ENCODE measurements at places on chromosomes 16 and 17. TPM values are rescaled to one million over a fixed set of nuclear protein-coding genes. Genes with fewer than 3 reads are reported as not detected.

PRCD gene
- not detected for total RNA-seq

KRT35 gene
- not detected for total RNA-seq

TP53TG3 gene
- total RNA-seq = not detected

CACNA1H gene
- not detected for total RNA-seq

GAS7 gene
- not detected for total RNA-seq

ASB16 gene
- not detected for total RNA-seq

CACNG5 gene
- not detected for total RNA-seq

TNRC6A gene
- total RNA-seq = 50.3 TPM

SEPTIN1 gene
- 1.3 TPM for total RNA-seq

GFOD2 gene
- total RNA-seq = 19.0 TPM

IRX5 gene
- 7.8 TPM for total RNA-seq

DNA sequence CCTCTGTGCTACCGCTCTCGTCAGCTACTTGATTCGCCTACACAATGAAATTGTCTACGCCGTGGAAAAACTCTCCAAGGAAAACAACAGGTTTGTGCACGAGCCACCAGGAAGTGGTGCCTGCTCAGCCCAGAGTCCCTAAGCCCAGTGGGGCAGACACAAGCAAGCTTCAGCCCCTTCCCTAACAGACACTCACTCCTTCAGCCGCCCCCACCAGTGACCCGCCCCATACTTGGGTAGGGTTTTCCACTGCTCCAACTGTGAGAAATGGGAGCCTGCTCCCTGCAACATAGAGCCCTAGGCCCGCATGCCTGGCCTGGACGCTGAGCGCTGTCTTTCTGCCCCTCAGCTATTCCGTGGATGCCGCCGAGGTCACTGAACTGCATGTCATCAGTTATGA is 28.6 kb upstream of the ENDOV start:
- no peak for DNase-seq

GRCh38 chr16:15435216-15435864 is 952 bp downstream of the BMERB1 start:
- no peak for DNase-seq

DNA sequence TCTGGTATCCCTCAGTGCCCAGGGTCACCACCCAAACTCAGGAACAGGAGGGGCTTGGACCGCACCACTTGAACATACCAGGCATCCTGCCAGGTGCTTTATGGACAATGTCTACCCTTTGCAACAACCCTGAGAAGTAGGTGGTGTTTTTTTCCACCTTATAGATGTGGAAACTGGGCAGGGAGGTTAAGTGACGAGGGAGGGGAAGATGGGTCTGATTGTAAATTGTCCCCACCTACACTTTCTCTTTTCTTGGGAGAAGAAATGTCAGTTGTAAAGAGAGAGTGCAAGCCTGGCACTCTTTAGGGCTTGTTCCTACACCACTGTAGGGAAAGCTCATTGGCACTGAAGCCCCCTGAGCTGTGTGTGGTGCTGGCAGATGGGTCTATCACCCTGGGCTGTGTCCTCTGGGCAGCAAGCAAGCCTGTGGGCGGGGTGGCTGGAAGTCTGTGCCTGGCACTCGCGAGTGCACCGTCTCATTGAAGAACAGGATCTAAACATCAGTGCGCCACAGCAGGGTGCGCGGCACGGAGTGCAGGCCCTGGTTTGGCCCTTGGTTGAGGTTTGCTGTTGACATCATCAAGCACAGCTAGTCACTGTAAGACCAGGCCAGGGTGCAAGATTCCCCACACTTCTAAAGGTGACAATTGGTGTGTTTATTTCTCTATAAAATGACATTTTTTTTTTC is 15.1 kb downstream of the NOD2 start:
- no peak for DNase-seq

- DNase-seq = no peak
Observed at GRCh38 chr16:83541231-83541630, 266.5 kb upstream of the HSBP1 start.

GRCh38 chr16:19911747-19912454 is 27.3 kb upstream of the GPRC5B start:
- no peak for DNase-seq

DNA sequence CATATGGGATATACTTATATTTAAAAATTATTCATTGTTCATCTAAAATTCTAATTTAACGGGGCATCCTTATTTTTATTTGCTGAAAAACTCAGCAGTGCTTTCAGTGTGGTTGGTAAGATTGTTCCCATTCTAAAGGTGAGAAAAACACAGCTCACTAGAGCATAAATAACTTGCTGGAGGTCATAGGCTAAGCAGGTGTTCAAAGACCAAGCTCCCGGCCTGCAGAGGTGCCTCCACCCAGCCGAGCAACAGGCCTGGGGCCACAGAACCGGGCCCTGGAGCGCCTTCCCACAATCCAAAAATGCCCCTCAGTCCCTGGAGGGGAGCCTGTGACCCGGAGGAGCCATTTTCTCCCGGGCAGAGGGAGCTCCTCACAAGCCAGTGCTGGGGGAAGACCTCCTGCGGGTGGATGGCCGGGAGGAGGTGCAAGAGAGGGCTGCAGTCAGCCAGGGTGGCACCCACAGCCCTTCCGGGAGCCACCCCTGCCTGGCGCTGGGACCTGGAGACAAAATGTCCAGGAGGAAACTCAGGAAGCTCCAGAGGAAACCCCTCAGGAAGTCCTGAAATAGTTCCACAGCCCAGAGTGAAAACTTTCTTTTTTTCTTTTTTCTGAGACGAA is 14.7 kb downstream of the ABR start:
- DNase-seq = no peak

GRCh38 chr17:43740541-43740940 is 18.1 kb downstream of the SOST start:
- peak; percentile 21 for DNase-seq

DNA sequence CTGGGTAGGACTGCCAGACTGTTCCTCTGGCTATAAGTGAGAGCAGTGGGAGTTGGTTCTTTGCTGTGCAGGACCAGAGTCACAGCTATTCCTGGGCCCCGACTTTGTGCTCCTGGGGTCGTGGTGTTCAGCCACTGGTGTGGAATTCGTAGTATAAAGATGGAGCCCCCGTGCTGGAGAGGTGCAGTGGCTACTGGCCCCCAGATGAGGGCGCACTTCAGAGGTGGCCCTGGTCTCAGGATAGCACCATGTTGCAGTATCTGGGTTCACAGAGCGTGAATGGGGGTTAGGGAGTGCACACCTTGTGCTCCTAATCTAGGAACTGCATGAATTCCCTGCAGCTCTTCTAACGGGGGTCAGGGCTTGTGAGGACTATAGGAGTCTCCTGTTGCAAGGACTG is 21.1 kb downstream of the TANC2 start:
- no peak for DNase-seq

DNA sequence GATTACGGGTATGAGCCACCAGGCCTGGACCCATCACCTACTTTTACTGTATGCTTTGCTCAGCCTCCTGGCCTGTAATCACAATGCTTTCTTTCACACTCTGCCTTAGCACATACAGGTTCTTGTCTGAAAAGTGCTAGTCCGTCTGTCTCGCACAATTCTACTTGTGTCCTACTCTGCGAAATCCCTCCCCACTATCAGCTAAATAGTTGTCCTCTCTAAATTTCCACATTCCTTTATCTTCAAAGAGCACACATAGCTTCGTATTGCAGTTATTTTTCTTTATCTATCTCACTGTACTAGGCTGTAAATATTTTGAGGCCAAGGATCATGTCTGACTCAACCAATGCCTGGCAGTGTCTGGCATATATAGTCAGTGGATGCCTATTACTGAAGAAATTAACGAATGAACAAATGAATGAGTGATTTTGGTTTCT is 38.5 kb upstream of the ETV4 start:
- DNase-seq = no peak

- DNase-seq = no peak
Observed at GRCh38 chr16:8552487-8553221, 37.7 kb downstream of the TMEM114 start.

DNA sequence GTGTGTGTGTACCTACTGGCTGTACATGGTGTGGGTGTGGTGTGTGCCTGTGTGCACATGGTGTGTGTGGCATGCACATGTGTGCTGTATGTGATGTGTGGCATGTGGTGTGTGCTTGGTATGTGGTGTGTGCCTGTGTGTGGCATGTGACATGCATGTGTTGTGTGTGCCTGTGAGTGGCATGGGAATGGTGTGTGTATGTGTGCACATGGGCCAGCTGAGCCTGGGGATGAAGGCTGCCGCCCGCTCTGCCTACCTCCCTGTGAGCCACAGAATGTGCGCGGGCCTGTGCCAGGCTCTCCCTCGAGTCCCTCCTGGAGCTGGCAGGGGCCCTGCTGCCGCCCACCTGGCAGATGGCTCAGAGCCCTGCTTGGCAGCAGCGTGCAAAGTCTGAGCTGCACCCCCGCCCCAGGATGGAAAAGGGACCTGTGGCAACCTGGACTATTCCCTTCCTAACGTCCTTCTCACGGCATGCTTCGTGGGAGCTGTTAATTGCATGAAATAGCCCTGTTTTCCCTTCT is 9.3 kb downstream of the PRSS27 start:
- DNase-seq = no peak

DNA sequence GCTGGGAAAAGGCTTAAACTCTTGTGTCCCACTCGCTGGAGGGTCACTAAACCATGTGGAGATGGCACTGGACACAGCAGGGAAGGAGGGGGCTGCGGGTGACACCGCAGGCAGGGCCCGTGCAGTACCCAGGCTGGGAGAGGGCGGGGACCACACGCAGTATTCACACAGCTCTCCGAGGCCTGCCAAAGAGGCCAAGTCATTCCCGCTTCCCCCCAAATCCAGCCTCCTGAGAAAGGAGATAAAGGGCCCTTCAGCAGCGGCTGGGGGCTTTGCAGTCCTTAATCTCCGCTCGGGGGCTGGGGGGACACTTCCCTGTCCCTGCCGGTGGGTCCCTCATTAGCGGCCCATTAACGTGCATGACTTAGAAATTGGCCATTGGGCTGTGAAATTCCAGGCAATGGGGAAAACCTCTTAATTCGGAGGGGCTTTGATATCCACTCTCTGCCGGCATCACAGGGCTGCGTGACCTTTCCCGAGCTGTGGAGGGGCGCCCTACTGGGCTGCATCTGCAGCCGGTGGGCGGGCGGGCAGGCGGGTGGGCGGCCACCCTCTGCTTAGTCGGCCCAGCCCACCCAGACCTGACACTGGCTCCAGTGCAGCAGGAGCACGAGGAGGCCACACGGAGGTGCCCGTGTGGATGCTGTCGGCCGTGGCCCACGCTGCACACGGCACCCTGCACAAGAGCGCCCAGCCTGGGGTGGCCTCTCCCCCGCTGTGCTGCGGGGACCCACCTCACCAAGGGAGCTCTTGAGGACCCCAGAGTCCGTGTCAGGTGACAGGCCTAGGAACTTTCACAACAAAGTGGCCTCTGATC is 2.6 kb upstream of the SLC38A8 start:
- no peak for DNase-seq

- DNase-seq = no peak
Observed at GRCh38 chr16:74268372-74268782, 28.2 kb upstream of the PSMD7 start.

DNA sequence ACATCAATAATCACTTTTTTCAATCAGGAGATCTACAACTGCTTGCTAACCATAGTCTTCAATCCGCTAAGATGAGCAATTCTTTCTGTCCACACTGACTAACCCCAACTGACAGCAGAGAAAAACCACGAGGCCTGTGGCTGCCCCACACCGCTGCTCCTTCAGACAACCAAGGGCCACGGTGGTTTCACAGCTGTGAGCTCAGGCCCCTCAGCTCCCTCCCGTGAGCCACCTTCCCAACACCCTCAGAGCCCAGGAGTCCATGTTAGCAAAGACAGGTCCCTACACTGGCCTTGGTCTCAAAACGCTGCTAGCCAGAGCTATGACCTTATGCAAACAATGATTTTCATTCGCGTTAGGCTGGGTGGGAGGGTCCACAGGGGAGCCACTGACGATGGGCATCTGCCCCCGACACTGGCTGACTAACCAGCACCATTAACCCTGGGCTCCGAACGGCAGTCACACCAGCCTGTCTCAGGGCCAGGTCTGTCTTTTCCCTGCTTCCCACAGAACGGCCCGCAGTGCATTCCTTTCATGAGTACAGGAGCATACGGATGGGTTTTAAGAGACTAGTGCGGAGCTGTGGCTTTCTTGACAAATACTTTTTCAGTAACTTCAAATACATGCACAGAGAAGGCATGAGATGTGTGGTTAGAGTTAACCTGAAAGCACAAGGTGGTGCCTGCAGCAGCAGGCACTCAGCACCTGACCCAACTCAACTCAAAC is 67.3 kb downstream of the ANKRD11 start:
- no peak for DNase-seq

DNA sequence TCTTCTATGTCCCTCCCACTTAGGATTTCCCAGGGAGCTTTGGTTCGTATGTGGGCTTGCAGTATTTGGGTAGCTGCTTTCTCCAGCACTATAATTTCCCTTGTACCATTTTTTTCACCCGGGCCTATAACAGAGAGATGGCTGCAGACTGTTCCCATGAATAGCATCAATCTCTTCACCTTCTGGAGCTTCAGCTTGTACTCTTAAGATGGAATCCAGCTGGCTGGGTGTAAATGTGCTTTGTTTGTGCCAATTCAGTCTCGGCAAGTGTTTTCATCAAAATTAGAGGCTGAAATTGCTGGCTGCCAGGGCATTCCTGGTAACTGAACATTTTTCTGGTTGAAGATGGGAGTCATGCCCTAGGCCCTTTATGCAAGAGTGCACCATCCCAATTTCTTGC is 12.2 kb upstream of the CPD start:
- no peak for DNase-seq

DNA sequence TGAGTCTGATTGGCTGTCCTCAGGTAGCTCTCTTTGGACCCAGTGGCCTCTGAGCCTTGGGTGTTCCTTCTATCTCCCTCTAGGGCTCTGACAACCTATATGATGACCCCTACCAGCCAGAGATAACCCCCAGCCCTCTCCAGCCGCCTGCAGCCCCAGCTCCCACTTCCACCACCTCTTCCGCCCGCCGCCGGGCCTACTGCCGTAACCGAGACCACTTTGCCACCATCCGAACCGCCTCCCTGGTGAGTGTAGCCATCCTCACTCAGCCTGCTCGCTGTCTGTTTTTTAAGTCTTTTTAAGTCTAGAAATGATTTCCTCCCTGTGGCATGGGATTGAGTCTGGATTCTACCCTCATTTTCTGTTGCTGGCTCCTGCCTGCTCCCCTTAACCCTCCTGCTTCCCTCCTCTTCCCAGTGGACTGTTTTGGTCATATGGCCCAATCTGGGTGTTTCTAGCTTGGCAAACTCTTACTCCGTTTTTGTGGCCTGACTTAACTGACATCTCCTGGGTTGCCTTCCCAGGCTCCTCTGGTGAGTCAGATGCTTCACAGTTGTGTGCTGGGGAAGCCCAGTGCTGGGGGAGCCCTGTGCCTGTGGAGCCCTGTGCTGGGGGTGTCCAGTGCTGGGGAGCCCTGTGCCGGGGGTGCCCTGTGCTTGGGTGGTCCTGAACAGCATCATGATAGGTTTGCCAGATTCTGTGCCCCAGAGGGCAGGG is 9.9 kb downstream of the TAOK2 start:
- no peak for DNase-seq

DNA sequence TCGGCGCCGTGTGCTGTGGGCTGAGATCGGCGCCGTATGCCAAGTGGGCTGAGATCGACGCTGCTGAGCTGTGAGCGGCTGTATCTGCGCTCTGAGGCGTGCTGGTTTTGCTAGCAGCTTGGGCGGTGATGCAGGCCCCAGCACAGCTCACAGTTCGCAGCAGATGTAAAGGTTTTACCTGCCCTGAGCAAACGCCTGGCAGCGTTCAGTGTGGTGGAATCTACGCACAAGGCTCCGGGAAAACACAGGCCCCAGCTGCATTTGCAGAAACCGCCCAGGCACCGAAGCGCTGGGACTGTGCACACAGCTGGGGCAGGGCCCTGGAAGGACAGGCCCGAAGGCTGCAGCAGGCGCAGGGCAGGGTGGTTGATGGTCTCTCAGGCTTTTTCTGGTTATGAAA is 8.0 kb upstream of the ZNF469 start:
- DNase-seq = no peak

Data from MCF 10A (cell line).